ENCODE measurements at places on chromosomes 6 and 20.
A peak's percentile ranks its signal among the peaks of the same experiment; 100 is the strongest.

DNA sequence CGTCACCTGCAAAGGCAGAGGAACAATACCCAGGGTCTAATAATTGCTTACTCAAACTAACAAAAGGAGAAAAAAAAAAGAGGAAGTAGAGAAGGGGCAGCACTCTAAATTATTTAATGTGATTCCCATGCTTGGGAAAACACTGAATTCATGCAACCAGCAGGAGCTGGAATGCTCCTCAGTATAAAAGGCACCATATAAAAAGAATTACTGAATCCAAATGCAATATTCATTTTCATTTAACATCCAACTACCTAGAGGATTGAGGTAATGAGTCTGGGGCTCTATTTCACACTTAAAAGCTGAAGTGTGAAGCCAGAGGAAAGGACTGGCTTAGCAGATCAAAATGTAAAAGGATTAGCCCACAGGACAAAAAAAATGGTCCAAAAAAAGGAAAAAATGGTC lies 8.7 kb downstream of the B4GALT5 start:
- no peak for DNase-seq

GRCh38 chr6:161736781-161737292 lies 463.0 kb upstream of the AGPAT4 start:
- DNase-seq: no peak

GRCh38 chr6:111291336-111292259 lies 191.4 kb downstream of the REV3L start:
- no peak for DNase-seq

DNA sequence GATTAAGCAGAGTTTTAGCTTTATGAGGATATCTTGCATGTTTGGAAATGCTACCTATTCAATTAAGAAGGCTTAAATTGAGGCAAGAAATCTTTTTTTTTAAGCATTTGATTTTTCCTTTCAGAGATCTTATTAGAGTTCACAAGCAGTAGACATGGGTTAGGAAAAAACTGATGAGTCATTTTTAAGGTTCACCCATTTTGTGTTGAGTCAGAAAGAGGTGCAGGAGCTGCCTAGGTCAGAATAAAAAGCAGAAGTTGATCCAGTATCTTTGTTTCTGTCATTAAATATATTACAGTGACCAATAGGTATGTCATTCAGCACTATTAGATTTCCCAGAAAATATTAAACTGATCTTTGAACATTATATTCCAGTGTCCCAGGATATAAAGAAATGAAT lies 306.8 kb downstream of the LMBRD1 start:
- no peak for DNase-seq

- DNase-seq: no peak
These were observed 96.7 kb downstream of the BMP5 start for GRCh38 chr6:55778705-55779104.

- no peak for DNase-seq
These were observed 19.4 kb upstream of the EIF2S2 start for GRCh38 chr20:34131491-34131890.

DNA sequence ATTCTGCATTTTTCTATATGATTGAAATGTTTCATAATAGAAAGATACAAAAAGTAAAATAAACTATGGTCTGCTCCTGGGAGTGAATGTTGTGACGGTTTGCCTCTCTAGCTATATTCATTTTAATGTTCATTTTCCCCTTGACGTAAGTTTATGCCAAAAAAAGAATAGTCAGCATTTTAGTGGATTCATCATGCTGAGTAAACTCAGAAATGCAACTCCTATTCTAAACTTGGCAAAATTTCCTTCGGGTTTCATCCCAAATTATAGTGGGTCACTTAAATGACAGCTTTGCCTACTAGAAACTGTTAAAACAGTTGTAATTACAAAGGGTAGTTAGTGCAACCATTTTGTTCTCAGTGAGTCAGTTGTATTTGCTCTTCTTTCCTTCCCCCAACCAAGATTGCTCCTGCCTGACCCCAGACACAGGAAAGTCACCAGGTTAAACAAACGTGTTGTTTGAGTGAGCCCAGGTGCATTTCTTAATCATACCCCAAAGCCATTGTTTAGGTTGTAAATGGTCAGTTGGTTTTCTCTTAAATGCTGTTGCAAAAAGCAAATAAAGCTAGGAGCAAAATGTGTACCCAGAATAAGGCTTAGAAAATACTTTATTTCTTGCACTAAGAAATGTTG lies 482.3 kb upstream of the SOX4 start:
- DNase-seq: no peak

GRCh38 chr6:77383026-77383425 lies 80.3 kb downstream of the HTR1B start:
- no peak for DNase-seq

DNA sequence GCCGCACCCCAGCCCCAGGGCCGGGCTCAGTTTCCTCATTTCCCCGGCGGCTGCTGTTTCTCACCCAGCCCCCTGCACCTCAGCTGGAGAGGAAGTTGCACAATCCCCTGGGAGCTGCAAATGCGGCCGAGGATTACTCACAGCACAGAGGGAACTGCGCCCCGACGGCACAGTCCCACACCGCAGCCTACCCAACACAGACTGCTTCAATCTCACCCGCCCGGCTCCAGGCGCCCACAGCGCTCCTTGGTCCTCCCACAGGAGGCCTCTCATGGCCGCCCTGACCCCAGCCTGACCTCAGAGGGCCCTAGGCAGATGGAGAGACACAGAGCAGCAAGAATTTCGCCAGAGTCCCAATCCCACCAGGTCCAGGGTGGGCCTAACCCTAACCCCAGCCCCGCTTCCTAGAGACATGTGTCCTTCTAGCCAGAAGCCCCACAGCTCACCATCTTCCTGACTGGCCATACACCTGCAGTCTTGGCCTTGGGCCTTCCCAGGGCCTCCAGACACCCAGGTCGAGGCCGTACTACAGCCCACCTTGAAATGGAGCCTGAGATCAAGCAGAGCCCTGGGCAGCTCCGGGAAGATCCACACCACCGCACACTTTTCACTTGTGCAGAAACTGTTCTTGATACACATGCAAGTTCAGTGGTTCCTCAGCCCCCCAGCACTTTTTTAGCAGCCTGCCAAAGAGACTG lies 11.7 kb downstream of the TFEB start:
- DNase-seq: no peak

DNA sequence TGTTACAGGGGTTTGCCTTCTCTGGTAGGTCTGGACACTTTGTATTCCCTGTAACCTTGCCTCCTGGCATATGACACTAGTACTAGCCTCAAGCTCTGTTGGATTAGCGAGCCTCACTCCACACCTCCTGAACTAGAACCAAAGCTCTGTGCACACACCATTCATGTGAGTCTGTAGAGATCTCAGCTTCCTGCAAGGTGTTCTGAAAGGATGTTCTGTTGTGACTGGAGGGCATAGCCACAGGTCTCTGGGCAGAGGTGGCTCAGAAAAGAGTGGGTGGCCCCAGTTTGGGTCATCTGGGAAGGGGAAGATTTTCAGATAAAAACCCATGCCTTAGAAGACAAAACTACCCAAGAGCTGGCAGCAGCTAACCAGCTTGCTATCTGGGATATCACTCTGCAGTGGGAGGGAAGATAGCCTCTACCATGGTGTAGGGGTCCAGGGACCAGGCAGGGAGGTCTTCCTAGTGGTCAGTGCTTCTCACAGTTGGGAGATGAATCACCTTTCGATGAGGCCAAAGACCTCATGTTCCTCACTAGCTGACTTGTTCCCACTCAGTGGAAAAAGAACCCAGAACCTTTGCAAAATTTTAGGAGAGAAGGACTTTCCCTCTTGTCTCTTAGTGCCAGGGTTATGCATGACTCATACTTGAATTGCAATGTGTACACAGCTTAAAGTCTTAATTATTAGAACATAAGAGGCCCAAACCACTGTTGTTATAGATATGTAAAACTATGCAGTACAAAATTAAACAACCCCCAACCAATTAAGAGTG lies 41.4 kb downstream of the HLA-F start:
- no peak for DNase-seq

DNA sequence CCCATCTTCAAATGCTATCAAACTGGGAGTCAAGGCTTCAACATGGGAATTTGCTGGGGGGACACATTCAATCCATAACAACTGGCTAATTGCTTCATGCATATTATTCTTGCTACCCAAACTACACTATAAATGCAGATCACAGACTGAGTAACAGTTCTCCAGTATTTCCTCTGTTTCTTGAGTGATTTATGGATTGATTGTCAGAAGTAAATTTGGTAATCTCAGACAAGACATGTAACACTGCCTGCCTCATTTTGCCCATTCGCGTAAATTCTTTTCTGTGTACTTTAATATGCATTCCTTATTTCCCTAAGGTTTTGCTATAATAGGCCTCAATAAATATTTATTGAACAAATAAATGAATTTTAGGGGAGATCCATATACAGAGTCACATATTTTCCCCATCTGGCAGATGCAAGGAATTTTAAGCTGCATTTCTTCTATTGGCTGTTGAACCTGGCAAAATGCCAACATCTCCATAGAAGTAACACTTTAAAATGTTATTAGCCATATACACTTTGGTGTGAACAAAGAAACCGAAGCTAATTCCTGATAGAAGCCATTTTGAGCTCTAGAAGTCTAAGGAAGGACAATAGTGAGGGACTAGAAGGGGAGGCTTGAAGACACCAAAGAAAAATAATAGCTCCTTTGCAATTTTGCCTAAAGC lies 98.2 kb downstream of the QRSL1 start:
- DNase-seq: no peak

- no peak for DNase-seq
These were observed 39.3 kb downstream of the LRRC1 start for GRCh38 chr6:53834132-53834531.

DNA sequence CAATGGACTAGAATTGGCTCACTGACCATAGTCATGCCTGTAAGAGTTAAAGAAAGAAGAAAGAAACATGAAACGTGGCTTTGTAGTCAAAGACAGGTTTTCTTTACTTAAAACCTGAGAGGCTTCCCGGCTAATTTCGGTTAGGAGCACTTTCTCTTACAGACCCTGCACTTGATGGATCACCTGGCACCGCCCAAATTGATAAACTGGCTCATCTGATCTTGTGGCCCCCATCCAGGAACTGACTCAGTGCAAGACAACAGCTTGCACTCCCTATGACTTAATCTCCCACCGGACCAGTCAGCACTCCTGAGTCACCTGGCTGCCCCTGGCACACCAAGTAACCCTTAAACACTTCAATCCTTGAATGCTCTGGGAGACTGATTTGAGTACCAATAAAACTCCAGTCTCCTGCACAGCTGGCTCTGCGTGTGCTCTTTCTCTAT lies 12.3 kb downstream of the TMEM14B start:
- DNase-seq: peak; percentile 78

- DNase-seq: no peak
These were observed 10.9 kb downstream of the EYA2 start for GRCh38 chr20:46905364-46906125.

DNA sequence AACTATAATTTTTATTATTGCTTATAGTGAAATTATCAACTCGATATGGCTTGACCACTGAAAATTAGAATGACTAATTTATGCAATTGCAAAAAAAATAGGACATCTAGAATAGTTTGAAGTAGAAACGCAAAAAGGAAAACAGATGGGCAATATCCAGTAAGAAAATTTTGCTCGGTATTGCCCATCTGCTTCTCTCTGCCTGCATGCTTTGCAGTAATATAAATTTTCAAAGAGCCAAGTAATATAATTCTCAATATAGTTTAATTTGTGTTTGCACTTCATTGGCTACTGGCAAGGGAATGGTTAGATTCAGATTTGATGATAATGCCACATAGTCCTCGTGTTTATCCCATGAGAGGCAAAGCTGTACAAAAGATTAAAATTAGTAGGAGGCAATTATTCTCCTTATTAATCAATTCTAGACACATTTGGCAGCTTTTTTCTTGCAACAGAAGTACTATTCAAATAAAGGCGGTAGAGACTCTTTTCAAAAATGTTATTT lies 27.3 kb upstream of the LAMA2 start:
- peak; percentile 44 for DNase-seq

DNA sequence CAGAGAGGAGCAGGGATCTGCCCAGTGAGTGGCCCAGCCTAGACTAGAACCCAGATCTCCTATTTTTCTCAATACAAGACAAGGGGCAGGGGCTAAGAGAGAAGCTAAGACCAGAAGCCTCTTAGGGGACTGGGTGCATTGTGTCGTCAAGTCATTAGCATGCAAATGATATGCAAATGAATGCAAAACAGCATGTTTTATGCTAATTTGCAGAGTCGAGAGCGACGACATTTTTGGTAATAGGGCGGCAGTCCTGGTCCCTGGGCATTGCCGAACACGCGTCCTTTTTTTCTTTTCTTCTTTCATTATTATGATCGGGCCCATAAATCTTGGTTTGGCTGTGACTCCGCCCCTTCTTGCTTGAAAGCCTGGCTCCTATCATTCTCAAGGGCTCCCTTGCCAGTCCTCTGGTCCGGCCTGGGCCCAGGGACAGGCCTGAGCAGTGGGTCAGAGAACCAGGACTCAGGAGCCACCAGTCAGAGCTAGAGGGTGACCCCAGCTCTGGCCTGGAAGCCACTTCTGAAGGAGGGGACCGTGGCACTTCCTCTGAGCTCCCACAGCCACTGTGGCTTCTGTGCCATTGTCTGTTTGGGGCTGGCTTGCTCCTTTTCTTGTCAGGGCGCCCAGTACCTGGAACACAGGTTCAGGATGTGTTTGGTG lies 32.0 kb upstream of the SCRT2 start:
- no peak for DNase-seq

GRCh38 chr6:21198032-21198640 lies 395.4 kb upstream of the SOX4 start:
- DNase-seq: no peak

GRCh38 chr6:7203939-7204338 lies 96.2 kb downstream of the RREB1 start:
- no peak for DNase-seq

DNA sequence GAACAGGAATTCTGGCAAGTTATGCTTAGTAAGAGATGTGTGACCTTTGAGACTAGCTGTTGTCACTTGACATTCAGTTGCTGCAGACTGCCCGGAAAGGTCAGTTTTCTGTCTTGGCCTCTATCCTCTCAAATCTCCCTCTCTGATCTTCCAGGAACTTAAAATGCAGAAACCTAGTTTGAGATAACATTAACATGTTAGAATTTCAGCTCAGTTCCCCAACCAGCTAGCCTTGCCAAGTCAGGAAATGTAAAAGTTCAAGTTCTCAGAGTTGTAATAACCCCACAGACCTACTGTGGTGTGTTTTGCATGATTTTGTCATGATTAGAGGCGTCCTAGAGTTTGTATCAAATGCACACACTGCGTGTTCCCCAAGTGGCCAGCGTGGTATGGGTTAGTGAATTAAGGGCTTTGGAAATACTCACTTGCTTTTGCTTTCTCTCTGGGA lies 46.6 kb downstream of the DUSP22 start:
- DNase-seq: no peak

GRCh38 chr20:32638848-32639247 lies 34.9 kb downstream of the C20orf203 start:
- DNase-seq: no peak

DNA sequence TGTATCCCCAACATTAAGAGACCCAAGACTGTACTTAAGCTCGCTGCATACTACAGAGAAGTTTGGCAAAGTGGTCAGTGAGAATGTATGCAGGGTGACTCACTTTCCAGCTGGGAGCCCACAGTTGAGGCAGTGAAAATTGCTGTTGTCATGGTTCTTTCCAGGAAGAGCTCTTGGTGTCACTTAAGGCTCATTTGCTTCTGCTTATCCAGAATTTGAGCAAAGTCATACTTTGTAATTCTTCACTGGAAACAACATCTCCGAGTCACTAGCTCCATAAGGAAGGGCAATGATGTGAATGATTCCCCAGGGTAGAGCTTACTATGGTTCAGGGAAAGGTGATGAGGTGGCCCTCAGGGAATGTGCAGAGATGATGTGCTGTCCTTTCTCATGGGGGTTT lies 65.4 kb upstream of the FBXL4 start:
- DNase-seq: no peak
